ENCODE measurements at places on chromosomes 7 and 10.

DNA sequence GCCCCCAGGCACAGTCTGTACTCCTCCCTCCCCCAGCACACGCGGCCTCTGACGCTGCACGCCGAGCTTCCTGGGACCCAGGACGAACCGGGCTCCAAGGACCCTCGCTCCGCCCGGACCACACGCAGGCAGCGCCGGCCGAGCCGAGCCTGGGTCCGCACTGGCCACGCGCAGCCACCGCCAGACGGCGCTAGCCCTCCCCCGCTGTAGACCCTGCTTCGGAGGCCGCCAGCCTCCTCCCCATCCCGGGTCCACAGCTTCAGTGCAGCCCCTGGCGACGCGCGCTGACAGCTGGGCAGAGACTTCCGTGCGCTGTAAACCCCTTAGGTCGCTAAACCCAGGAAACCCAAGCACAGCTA, 936 bp upstream of the TCERG1L start:
- DNase-seq: no peak

GRCh38 chr7:12257582-12257981, 46.5 kb downstream of the TMEM106B start:
- peak; percentile 66 for DNase-seq

DNA sequence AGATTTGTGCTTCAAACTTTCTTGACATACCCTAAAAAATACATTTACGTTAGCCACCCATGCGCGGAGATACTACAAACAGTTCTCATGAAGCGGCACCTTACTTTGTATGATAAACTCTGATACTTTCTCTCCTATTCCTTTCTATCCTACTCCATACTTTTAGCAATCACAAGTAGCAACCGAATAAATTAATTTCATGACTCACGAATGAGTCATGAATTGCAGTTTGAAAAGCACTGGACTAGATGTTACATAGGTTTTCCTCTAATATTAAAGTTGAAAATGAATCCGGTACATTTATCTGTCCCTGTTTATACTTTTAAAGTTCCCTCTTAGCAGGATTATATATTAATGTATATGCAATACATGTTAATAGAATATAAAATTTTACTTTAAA, 67.6 kb downstream of the CUBN start:
- peak; percentile 91 for DNase-seq

DNA sequence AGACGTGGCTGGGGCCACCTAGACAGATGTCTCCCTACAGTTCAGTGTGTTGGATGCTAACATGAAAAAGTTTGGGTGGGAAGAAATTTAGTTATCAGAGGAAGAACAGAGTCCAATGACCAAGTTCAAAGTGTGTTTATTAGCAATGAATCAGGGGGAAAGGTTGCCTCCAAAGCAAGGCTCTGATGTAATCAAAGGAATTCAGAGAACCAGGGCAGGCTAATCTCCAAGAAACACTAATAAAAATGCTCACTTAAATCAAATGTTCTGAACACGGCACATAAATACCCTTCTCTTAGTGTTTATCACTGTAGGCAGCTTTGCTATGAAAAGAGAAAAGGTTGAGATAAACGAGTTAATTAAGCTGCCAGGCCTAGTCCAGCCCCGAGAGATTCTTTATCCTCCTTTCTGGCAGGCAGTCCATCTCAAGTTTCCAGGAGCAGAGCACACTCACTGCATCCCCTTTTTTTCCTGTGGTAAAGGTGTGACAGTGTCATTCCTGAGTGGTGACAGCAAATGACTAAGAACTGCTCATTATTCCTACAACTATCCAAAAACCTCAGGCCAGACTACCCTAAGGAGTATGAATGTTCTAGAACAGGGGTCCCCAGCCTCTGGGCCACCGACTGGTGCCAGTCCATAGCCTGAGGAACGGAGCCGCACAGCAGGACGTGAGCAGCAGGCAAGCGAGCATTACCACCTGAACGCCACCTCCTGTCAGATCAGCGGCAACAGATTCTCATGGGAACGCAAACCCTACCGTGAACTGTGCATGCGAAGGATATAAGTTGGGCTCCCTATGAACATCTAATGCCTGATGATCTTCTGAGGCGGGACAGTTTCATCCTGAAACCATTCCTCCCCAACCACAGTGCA, 66.9 kb upstream of the FHIP2A start:
- DNase-seq: peak; percentile 79

GRCh38 chr10:98967601-98968000, 268.1 kb downstream of the HPSE2 start:
- no peak for DNase-seq

GRCh38 chr10:88759366-88760101, at the start of gene LIPN:
LIPN (plus strand) TSS chr10:88760020; CDS start chr10:88761406, 1,386 bp downstream.
- no peak for DNase-seq

DNA sequence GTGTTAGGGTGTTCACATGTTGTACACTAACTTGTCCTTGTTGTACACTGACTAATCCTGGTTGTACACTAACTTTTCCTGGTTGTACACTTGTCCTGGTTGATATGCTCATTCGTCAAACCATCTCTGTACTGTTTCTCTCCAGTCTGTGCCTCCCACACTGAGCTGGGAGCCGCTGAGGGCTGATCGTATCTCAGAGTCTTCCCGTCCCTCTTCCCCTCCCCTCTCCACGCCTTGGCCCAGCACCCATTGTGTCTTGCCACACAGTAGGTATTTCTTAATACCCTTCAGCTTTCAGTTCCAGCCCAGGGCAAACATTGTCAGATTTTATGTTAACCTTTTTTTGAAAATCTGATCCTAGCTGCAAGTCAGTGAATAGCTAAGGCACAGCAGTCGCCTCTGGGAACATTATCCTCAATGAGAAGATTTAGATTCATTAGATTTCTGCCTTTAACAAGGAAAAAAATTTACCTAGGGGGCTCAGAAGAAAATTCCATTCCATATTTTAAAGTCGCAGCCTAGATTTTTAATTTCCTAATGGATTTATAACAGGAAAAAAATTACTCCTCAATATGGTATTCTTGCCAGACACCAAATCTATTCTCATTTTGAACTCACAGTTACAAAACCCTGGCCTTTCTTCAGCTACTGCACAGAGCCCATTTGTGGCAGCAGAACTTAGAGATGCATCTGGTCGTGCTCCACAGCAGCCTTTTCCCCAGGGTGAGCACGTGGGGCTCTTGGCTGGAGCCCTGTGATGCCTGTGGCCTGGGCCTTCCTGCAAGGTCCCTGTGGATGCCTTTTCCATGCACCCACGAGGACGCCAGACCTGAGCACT, 33.0 kb upstream of the CHST15 start:
- no peak for DNase-seq

DNA sequence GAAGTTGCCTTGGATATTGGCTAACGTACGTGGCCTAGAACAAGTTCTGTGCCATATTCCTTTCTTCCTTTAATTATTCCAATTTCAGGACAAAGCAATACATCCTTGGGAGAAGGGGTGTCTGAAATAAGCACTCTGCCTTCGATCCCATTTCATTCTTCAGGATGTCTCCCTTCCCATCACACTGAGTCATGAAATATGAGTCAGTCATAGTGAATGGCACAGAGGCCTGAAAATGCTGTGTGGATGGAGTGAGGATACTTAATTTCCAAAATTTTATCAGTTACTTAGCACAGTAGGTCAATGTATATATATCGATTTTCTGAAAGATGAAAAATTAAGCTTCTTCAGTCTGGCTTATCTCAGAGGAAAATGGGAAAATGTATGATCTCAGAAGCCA, 19.5 kb downstream of the EVX1 start:
- DNase-seq: peak; percentile 63

DNA sequence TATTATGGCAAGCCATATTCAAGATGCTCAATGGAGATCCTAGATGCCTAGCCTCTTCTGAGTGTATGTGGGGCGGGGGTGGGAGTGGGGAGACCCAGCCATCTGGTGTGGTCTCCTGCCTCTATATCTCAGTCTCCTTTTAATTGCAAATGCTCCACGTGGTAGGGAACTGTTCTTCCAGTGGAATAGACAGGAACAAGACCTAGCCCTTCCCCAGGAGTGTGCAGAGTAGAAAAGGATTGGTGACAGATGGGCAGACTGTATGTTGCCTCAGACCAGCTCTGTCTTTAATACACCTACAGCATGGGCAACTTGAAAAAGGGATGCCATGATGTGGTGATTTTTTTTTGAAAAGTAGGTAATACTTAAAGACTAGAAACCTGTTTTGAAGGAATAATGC, 12.6 kb downstream of the CYP3A5 start:
- no peak for DNase-seq

DNA sequence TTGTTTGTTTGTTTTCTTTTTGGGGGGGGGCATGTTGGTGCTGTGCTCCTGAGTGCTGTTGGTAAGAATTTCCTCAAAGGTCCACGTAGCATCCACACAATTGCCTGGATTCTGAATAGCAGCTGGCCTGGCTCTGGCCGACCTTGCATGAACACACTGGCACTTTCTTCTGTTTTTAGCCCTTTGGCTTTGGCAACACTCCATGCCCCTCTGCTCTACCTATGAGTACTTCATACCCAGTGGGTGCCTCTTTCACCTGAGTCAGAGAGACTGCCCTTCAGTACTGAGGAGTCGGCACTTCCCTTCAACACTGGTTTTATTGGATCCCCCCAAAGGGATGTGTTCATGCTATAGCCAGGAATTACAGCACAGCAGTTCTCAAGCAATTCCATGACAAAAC, 7.2 kb upstream of the NPVF start:
- DNase-seq: no peak

DNA sequence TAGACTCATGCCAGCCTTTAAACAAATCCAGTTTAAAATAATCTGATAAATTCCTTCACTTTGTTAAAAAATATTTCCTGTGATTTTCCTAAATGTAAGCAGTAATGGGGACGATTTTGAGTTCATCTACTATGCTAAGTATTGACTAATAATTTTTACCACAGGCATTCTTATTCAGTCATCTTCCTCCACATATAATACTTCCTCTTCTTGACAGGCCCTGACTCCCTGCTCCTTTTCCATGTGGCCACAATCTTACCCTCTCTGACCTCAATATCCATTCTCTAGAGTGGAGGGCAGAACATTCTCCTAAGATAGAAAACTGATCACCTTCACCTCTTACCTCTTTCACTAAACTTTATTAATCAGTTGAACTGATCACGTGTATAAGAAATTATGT, 7.8 kb downstream of the DNAJC2 start:
- no peak for DNase-seq

- no peak for DNase-seq
Observed at GRCh38 chr10:95542330-95542729, 18.8 kb downstream of the SORBS1 start.

GRCh38 chr10:43201545-43202131, 63.4 kb downstream of the CSGALNACT2 start:
- DNase-seq: no peak

DNA sequence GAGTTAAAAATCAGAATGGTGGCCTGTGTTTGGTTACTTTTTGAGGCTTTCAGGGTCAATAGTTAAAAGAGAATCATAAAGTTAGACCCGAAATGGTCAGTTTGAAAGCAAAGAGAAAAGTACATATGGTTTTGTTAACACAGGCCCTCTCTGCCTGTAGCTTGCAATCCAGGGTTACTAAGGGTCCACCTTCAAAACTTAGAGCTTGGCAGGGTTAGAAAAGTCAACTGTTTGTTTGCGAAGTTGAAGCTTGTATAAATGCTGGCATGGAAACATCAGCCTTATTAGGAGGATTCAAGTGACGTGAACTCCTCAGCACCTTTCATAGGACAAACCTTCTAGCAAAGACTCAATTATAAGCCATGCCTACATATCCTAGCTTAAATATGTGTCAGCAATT, 196.3 kb upstream of the SEMA3A start:
- DNase-seq: no peak

- DNase-seq: no peak
Observed at GRCh38 chr7:123114288-123114687, 85.5 kb downstream of the SLC13A1 start.

- no peak for DNase-seq
Observed at GRCh38 chr7:155980841-155981240, 168.6 kb upstream of the SHH start.

DNA sequence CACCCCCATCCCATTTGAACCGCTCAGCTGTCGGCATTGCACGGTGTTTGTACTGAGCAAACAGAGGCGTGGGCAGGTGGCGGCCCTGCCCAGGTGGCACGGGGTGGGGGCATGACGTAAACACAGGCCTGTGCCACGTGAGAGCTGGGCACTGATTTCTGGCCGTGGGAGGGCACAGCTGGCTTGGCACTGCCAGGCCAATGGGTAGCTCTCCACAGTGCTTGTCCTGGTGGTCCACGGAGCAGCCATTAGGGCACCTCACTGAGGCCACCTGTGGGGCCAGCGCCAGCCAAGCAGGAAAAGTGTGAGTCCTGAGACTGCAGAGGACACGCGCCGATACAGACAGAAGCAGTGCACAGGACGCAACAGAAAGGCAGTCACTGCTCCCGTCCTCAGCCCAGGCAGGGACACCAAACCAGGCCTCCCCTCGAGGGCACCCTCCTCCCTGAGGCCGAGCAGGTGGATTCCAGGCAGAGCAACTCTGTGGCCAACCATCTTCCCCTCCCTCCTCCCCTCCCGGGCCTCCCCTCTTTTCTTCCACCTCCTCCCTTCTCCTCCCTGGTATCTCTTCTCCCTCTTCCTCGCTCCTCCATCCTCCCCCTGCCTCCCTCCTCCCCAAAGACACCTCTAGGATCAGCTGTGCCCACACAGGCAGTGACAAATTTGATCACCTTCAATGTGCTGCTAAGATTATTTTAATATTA, 258.7 kb downstream of the ELFN1 start:
- no peak for DNase-seq

DNA sequence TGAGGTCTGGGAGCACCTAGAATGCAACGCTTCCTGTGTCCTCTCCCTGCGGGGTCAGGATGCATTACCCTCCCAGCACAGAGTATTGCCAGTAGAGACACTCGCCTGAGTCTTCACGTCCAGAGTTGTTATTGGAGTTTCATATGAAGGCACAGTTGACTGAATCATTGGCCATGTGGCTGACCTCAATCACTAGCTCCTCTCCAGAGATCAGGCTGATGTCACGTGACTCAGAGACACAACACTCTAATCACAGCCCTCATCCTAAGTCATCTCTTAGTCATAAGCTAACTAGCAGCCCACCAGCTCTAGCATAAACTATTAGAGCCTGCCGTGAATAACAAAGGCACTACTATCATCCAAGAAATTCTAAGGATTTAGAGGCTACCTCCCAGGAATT, 107.8 kb downstream of the HECW1 start:
- DNase-seq: peak; percentile 82

GRCh38 chr10:131226446-131227162, 84.9 kb downstream of the TCERG1L start:
- no peak for DNase-seq

GRCh38 chr10:93554760-93555432, 11.6 kb upstream of the FFAR4 start:
- DNase-seq: peak; percentile 79

DNA sequence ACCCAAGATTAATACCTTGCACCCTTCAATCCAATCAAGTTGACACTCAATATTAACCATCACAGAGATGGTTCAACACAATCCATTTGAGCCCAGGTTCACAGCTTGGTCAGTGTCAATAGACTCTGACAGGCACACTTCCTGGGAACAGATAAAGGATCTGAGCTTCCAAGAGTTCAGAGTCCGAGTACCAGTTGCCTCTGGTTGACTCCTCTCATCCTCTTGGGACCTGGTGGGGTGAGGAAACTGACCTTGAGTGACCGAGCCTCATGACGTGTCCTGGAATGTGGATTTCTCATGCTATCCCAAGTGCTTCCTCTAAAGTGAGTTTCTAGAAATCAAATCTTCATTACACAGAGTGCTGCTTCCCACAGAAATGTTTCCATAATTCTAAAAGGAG, 162.0 kb downstream of the CYP26A1 start:
- DNase-seq: peak; percentile 78
